ENCODE measurements at places on chromosomes 4 and X.
A peak's percentile ranks its signal among the peaks of the same experiment; 100 is the strongest.

DNA sequence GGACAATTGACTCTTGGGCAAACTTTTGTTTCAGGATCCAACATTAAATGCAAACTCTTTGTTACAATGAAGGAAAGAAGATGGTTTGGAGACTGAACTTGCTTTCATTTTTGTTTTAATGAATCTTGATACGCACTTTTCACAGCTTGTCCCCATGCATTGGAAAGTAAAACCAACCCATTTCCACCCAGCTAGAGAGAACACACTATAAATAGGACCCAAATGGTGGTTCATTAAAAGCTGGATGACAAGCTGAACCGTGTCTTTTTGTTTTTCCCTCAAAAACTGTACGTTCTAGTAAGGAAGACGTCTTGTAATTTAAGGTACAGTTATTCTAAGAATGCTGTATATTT lies 95.3 kb upstream of the EGFL6 start:
- no peak for DNase-seq

DNA sequence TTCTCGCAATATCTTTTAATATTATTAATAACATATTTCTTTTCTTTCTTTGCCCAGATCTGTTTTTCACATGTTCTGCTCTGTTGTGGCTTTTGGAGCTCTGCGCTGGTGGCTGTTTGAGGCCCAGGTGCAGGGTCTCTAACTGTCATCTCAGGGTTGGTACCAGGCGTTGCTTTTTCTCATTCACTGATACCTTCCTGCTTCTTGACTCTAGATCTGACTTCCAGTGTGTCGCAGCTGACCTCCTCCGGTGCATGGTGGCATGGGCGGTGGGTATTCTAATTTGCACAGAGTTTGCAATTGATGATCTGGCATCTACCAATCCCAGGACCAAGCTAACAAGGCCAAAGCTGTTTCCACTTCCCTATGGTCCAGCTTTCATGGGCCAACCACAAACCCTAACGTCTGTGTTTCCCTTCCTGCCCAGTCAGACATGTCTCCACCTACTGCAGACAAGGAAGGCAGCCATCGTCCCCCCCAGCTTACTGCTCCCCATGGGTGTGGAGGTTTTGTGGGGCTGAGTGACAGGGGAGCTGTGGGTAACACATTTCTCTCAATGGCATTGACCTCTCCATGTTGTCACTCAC lies 25.2 kb downstream of the LETM1 start:
- no peak for DNase-seq

GRCh38 chr4:174948826-174949225 lies 30.7 kb downstream of the ADAM29 start:
- DNase-seq, result no peak

GRCh38 chr4:79466621-79467020 lies 58.6 kb upstream of the GK2 start:
- DNase-seq, result no peak

GRCh38 chrX:7280520-7280919 lies 132.6 kb upstream of the PUDP start:
- no peak for DNase-seq

DNA sequence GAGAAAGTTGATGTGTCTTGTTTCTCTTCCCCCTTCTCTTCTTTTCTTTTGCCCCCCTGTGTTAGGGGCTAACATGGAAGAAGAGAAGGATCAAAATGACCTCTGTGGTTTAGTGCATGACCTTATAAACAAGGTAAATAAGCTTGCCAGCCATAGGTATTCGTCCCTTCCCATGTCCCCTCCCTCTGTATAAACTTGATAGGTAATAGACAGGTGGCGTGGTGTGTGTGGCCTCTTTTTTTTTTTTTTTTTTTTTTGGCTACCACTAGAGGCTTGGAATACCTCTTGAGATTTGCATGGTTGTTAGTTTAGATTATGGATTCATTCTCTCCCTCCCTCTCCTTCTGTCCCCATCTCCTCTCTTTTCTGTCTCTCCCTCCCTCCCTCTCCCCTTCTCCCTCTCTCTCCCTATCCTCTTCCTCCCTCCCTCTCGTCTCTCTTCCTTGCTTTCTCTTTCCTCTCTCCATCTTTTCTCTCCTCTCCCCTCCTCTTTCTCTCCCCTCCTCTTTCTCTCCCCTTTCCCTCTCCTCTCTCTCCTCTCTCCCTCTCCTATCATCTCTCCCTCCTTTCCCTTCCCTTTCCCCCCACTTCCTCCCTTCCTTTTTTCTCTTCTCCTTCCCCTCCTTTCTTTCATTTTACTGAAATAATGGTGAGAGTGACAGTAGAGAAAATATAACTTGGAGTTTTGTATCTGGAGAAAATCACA lies 134.4 kb downstream of the AFF1 start:
- no peak for DNase-seq

DNA sequence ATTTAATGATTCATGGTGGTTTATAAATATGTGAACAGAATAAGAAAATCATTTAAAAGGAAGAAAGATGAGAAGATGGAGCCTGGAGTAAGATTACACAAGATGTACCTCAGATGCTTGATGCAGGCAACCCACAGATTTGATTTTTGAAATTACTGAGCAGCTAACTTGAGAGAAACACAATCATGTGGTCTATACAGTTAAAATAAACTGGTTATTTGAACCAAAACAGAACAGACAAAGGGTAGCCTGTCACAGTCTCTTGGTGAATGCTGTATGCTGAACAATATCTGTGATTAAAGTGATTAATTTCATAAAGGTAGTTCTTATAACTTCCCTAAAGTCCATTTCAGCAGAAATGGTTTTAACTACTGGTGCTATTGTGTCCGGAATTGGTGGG lies 4.2 kb downstream of the PI4K2B start:
- no peak for DNase-seq

GRCh38 chrX:108022491-108023089 lies 22.3 kb upstream of the VSIG1 start:
- no peak for DNase-seq

- DNase-seq, result no peak
Observed at GRCh38 chr4:99054428-99054994, 34.1 kb downstream of the ADH5 start.

GRCh38 chr4:69951602-69952001 lies 13.9 kb downstream of the CSN2 start:
- DNase-seq, result no peak

GRCh38 chr4:42306221-42307109 lies 90.8 kb upstream of the SHISA3 start:
- DNase-seq, result no peak

GRCh38 chrX:15834827-15835595 lies 19.6 kb downstream of the AP1S2 start:
- no peak for DNase-seq

DNA sequence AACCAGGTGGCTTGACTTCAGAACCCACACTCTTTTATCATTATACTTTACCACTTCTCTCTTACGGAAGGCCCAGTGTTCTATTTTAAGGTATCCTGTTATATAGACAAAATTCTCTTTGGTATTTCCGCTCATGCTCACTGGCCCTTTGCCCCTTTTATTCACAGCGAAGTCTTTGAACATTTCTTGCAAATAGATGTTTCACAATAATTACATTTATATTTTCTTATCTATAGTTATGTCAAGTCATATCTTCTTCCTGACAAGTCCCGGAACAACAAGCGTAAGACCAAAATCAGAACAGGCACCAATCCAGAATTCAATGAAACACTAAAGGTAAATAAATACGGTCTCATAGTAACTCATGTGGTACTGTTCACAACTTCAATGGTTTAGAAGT lies 102.0 kb downstream of the SYTL5 start:
- DNase-seq, result no peak

DNA sequence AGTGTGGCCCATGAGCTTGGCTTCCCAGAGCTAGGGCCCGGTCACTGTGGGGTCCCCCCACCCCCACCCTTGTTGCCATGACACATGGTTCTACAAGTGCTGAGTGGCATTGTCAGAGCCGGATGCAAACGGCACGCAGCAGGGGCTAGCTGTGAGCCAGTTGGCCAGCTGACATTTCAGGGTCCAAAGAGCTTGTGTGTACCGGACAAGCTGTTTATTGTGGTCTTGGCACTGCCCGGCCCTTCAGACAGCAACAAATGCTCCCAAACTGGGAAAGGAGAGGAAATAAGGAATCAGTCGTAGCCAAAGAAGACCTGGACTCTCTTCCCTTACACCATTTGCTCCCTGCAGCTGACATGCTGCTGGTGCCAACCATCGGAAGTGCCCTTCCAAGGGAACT lies 36.8 kb downstream of the TSC22D3 start:
- no peak for DNase-seq

DNA sequence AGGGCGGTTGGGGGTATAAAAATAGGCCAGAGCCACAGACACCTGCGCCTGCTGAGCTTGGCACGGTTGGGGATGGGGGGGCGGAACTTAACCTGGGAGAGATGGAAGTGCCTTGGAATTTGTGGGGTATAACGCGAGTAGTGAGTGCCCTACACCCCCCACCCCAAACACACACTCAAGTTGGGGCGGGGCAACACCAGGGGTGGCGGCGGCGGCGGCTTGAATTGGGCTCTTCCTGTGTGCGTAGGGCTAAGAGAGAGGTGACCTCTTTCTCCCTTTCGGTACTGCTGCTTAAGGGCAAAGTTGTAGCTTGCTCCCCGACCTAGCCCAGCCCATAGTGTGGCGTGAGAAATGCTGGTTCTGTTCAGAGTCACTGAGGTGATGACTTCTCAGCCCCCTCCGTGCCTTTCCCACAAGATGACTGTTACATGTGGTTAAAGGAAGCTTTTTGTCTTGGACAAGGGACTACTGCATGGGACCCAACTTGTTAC lies 839 bp downstream of the STK26 start:
- DNase-seq, result peak; percentile 29

DNA sequence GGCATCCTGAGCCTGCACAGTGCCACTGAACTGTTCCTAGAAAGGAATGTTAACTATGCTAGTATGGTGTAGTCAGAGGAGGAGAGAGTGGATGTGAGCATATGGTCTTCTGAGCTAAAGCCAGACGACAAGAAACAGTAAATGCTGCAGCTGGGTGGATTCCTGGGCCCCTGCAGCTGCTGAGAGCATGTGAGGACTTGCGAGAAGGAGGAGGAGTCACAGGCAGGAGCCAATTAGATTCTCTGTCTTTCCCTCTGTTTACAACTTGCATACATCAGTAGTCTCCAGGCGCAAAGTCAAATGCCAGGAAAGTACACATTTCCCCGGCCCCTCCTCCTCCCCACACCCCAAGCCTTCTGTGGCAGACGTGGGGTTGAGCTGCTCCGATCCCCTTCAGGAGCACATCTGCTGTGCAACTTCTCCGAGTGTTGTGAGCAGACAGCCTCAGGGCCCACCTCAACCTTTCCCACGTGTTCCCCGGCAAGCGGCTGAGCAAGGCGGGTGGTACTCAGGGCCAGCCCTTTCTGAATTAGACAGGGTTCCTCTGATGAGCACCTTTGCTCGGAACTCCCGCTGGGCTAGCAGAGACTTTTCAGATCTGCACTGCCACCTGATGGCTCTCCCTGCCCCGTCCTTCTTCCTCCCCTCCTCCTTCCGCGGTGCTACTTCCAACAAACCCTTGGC lies 108.7 kb upstream of the ATP6AP2 start:
- peak; percentile 83 for DNase-seq

- no peak for DNase-seq
Observed at GRCh38 chrX:152138388-152138784, at the start of gene MAGEA10. Gene MAGEA10 (minus strand): TSS chrX:152138577. CDS start chrX:152135620, 2,957 bp downstream.

DNA sequence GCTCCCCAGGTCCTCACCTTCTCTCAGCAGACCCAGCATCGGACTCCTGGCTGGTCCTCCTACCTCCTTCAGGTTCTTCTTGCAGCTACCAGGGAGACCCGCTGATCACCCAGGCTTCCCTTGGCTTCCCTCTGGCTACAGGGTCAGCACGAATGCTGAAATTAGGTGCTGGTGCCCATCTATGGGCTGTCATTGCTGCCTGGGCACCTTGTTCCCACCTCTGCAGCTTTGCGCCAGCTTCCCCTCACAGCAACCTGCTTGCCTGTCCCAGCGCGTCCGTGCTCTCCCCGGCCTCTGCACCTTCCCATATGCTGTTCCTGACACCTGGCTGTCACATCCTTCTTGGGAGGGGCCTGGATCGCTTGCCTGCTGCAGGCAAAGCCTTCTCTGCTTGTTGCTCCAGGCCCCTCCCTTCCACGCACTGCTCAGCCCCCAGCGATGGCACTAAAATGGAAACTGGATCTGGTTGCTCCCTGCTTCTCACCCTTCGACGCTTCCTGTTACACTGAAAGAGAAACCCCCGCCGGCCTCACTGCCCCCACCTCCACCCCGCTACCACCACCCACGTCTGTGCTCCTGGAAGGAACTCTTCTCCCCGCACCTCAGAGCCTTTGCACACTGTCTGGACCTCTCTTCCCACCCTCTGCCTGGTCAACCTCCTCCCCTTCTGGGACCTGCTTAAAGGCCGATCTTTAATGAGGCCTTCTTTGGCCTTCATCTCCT lies 22.2 kb downstream of the C4orf50 start:
- no peak for DNase-seq

DNA sequence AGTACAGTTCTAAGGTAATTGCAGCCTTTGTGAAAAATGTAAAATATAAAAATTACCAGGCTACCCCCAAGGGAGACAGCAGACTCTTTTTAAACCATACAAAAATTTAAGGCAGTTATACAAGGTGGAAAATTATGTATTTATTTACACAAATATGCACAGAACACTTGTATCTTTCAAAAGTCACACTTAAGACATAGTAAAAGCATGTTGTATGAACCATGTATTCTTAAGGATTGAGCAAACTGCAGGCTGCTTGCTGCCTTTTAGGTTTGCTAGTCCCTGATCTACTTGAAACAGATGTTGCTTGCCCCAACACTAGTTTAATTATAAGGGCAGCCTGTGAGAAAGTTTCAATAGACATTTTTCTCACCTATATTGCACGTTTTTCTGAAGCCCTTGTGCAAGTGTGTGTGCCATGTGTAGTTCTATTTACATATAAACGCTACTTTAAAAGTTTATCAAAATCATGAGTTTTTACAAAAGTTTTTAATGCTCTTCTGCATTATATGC lies 72.8 kb downstream of the PRSS12 start:
- DNase-seq, result no peak

DNA sequence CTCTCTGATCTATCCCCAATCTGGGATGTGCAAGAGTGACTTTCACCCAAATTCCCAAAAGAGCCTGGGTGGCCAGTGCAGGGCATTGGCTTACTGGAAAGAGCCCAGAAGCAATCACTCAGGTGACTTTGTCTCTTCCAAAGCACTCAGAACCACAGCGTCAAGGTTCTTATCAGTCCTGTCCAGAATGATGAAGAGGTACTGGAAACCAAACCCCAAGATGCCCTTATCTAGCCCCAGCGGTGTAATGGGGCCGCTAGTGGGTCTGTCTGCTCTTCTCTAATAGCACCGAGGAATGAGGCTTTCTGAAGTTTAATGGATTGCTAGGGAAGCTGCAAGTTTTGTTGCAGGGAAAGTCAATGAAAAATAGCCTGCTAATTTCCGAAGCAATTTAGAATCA lies 21.6 kb downstream of the CLNK start:
- DNase-seq, result no peak
